ENCODE measurements at places on chromosomes 7 and 10. TPM values are rescaled to one million over a fixed set of nuclear protein-coding genes. Genes with fewer than 3 reads are reported as not detected.

- DNase-seq: no peak
Measured at GRCh38 chr7:111041577-111041976, 49.4 kb upstream of the LRRN3 start.

DNA sequence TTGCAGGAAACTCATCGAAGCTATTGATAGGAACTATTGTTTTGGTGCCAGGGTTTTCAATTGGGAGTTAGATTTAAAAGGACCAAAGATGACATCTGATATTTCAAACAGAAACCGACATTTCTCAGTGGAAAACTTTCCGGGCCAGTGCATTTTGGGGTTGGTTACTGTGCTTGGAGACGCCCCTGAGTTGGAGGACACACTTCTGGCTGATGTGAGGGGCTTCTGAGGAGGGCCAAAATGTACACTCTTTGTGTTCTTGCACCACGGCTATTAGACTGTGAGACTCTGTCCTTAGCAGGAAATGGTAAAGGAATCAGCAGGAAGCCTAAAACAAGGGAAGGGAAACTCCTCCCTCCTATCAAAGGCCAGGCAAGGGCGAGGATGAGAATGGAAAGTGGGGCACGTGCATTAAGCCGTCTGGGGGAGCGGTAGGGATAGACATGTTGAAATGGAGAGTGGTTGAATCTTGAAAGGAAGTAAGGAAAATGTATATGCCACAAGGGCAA is 1.8 kb upstream of the SRGN start:
- DNase-seq: no peak

The OGDH gene
- total RNA-seq: 284 TPM

DNA sequence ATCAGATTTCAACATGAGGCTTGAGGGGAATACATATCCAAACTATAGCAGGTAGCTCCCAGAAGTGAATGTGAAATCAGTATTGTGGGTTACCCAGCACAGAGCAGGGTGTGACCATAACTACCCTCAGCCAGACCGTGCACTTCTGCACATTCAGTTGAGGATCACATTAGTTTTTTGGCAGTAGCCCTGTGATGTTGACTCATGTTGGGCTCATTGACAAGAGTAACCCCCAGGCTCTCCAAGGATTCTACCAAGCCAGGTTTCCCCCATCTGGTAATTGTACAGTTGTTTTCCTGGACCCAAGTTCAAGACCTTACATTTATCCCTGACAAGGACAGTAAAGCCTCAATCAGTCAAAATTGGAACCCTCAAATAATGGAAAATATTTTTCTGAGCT is 11.7 kb upstream of the CPA4 start:
- no peak for DNase-seq

DNA sequence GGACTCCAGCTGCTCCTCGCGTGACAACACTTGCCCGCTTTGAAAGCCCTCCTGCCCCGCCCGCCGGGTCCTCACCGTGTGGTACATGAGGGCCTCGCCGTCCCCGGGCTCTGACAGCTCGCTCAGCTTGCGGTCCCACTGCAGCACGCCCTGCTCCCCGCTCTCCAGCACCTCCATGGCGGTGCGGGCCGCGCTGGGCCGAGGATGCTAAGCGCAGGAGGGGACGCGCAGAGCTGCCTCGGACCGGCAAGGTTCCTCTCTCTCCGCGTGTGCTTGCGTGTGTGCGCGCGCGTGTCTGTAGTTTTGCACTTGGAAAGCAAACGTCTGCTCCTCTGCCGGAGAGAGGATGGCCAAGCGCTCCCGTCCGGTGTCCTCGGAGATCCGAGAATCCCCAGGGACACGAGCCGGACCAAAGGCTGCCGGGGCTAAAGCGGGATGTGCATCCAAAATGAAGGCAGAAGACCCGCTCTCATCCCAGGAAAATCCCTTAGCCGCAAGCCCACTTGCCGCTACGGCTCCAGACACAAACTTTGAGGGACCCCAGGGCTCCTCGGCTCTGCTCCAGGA is at the start of gene CREB3L2:
TSS of gene CREB3L2 (minus strand) at position 558 of the 567 bp plus-strand sequence. CDS start at position 177, 381 bp downstream.
- DNase-seq: no peak

GRCh38 chr10:48520594-48520993 is 84.3 kb downstream of the ARHGAP22 start:
- no peak for DNase-seq

The NEURL1 gene
- total RNA-seq: 7.7 TPM

DNA sequence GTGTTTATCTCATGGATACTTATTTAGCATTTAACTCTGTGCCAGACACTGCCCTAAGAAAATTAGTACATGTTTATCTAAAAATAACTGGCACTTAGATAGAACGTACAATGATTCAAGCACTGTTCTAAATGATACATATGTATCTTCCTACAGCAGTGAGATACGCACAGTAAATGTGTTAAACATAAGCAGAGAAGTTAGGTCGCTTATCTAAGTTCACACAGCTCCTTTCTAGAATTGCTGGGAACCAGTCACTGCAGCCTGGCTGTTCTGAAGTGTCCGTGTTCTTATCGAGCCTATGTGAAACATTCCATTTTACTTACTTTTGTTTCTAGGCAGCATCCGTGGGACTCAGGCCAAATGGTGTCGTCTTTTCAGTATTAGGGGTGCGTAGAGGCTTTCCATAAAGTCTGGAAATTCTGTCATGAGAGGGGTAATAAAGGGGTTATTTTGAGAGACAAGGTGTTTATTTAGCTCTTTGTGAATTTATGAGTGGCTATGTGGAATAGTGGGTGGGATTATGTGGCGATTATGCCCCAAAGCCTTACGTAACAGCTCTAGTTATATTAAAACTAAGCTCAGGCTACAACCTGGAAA is 186.9 kb downstream of the SND1 start:
- DNase-seq: no peak

GRCh38 chr10:32084185-32084851 is 28.1 kb upstream of the KIF5B start:
- no peak for DNase-seq

Measured in adrenal gland (tissue), 19 donors.